Stimulated activated CD4-positive, alpha-beta T cell treated with anti-CD3 and anti-CD28 coated beads, Interleukin-2, amount 100 ng/mL, for 4 hours (primary cell): ENCODE measurements at places on chromosomes 12 and 14.

DNA sequence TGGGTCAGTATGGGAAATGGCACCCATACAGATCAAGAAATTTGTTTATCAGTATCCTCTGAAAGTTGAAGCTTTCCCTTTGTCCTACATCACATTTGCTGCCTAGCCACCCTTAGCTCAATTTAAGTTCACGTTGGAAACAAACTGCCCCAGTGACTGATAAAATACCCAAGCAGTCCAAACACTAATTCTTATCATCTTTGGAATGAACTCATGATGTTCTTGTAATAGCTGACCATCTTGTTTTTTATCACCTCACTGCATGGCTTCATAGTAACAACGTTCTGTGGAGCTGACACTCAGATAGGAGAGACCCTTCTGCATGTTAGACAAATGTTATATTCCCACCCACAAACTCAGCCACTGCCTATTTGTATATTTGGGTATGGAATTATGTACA, 93.4 kb downstream of the GPR135 start:
- DNase-seq = no peak

GRCh38 chr14:67137744-67138371, 51.4 kb upstream of the GARIN2 start:
- no peak for DNase-seq

DNA sequence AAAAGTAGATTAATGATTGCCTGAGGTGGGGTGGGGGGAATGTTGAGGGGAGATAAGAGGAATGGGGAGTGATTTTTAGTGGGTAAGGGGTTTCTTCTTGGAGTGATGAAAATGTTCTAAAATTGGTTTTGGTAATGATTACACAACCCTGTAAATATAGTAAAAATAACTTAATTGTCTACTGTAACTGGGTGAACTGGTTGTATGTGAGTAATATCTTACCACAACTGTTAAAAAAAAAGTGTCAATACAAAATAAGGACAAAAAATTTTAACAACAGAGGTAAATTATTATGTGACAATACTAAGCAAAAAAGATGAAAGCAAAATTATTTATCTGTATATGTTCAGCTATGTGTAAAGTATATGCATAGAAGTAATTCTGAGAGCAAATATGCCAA, 86.3 kb upstream of the RASSF8 start:
- DNase-seq = no peak

DNA sequence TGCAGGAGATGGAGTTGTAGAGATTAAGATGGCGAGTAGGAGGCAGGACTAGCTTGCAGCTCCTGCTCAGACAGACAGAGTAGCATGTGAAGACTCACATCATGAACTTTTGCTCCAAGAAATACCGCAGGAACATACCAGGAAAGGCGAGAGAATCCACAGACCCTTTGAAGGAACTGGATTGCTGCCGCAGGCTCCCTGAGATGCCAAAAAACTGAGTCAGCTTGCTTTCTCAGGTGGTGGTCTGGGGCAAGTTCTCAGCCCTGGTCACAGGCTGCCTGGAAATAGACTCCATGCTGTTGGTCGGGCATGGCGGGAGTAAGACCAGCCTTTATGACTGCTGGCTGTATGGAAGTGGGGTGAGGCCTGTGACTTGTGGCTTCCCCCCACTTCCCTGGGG, 163.6 kb upstream of the NAV3 start:
- no peak for DNase-seq

GRCh38 chr12:111138016-111138415, 217.6 kb upstream of the MYL2 start:
- DNase-seq = no peak

GRCh38 chr12:105674871-105675699, 344.6 kb downstream of the C12orf75 start:
- no peak for DNase-seq

DNA sequence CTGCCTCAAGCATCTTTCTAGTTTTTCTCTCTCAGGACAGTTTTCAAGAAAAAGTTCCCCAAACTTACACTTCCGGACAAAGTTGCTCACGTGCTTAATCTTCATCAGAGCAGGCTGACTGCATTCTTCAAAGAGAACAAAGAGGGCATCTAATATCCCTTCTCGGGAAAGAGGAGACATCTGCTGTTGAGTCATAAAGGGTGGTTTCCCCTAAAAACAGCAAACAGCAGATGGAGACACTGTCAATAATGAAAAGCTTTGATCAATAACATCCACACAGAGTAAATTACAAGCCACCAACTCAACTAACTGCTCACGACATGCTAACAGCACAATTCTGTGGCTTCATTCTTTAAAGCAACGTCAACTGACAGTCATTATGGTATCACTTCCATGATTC, 8.1 kb downstream of the CIT start:
- no peak for DNase-seq
